ENCODE measurements at places on chromosomes 6 and 20.

- DNase-seq, result no peak
Measured at GRCh38 chr6:52513464-52513863, 63.4 kb downstream of the TRAM2 start.

DNA sequence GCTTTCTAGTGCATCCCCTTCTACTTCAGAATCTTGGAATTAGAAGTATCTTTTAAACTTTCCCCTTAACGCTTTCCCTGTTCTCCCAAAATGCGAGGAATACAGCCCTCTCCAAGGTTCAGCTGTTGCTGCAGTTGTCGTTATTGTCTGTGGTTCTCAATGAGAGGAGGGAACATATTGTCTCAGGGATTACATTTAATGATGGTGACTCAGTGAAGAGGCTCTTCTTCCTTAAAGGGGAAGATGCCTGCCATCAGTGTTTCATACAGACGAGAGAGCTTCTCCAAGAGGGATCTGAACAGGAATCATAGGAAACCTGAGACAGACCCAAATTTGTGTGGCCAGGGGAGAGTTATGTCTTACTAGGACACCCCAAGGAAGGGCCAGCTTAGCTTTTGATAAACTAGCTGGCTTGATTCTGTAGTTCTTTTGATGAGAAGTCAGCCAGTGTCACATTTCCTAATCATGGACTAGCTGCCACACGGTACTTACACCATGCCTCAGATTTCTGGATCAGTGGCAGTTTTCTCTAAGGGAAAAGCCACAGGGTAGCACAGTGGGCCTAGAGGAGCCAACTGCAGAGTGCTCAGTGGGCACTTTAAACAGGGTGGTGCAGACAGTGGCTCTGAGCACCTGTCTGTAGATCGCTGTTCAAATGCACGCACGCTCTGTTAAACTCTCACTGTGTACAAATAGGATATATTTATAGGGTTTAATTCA, 59.7 kb upstream of the TMEM181 start:
- DNase-seq, result no peak

- DNase-seq, result no peak
Measured at GRCh38 chr6:39367700-39368099, 45.2 kb upstream of the KCNK16 start.

GRCh38 chr20:50194422-50194830, 3.8 kb downstream of the CEBPB start:
- no peak for DNase-seq

- DNase-seq, result no peak
Measured at GRCh38 chr6:408599-409102, 17.1 kb downstream of the IRF4 start.

DNA sequence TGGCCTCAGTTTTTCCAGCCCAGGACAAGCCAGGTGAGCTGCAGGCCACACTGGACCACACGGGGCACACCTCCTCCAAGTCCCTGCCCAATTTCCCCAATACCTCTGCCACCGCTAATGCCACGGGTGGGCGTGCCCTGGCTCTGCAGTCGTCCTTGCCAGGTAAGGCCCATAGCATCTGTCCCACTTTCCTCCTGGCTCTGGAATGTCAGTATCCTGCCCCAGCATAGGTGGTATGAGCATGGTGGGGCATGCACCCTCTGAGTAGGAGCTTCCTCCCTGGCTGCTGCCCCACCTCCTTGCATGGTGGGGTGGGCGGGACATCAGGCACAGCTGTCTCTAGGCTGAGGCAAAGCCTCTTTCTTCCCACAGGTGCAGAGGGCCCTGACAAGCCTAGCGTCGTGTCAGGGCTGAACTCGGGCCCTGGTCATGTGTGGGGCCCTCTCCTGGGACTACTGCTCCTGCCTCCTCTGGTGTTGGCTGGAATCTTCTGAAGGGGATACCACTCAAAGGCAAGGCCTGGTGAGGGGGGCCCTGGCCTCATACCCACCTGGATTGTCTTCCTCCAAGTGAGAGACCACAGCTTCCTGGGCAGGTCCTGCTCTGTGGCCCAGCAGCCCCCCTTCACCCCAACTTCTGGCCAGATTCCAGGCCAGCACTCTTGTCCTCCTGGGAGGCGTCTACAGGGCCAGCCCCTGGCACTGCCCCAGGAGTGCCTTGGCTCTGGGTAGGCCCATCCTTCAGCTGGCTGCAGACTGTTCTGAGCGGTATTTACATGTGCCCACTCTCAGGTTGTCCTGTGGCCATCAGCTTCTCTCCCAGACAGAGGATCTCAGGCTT, 9.1 kb downstream of the PI16 start:
- no peak for DNase-seq

DNA sequence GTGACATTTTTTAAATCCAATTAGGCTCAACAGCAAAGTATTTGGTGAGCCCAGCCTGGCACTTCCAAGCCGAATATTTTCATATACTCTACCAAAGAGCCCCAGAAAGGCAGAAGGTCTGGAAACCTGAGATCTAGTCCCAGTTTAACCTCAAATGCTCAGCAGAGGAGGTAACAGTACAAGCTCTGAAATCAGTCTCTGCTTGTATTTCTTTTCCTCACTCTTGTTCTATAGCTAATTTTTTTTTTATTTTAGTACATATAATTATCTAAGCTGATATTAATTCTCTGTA, 9.1 kb downstream of the SOD2 start:
- no peak for DNase-seq

DNA sequence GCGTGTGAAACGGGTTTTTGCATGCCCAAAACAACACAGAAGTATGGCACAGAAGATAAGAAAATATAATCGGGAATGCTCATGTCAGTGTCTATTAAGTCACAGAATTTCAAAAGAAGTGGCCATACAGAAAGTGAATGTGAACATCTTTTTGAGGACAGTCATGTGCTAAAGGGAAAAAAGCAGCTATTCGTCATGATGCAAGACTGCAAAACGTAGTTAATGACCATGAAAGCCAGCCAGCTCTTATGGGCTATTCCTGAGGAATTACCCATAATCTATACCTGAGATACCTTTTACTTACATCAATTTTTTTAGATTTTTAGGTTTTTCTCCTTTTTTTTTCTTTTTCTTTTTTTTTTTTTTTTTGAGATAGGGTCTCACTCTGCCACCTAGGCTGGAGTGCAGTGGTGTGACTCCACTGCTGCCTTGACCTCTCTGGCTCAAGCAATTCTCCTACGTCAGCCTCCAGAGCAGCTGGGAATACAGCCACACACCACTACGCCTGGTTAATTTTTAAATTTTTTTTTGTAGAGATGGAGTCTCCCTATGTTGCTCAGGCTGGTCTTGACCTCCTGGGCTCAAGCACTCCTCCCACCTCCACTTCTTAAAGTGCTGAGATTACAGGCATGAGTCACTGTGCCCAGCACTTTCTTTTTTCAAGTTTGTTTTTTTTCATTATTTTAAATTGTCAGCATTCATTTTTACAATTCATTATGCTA, 18.1 kb upstream of the ZBP1 start:
- DNase-seq, result no peak

GRCh38 chr6:102981490-102982015, 1588.0 kb downstream of the GRIK2 start:
- DNase-seq, result no peak

DNA sequence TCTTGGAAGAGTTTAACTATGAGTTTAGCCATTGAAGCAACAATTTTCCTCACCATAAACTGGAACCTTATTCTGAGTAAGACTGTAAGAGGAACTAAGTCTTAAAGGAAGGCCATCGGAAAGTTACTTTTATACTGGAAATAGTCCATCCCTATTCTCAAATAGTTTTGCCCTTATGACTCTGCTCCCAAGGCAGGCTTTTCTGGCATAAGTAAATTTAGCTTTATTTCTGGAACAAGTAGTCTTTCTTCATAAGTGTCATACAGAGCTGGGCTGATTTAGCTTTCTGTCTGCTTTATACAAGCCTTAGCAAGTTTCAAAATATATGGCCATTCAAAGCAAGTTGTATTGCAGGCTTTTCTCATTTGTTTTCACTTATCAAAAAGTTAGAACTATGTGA, 328.1 kb downstream of the HACE1 start:
- no peak for DNase-seq

DNA sequence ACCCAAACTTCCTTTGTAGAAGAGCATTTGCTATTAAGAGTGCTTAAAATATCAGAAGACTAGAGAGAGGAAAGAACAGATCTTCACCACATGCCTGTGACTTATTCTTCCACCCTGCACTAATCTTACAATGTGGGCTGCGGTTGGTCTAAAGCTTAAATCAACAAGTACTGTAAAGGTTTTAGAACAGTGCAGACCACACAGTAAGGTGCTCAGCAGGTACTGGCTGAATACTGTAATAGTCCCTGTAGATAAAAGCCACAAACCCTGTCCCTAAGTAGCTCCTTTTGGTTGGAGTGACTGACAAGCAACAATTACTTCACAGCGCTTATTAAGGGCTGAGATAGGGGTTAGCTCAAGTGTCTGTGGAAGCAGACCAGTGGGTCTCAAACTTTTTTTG, 972 bp upstream of the PHF3 start:
- DNase-seq, result no peak

DNA sequence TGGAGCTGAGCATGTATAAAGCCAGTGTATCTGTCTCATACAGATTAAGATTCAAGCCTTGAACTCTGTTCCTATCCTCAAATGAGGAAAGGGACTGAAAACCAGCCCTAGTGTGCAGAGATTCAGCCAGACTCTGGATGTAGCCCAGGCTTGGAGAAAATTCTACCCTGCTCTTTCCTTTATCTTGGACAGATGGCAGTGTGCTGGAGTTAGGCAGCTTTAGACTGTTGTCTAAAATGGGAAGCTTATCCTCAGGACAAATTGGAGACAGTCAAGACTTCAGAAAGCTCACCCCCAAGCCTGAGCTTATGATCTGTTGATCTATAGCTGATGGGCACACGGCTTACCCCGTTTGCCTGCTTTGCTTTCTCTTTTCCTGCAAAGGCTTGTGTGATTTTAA, 1057.6 kb downstream of the KIF16B start:
- DNase-seq, result no peak

DNA sequence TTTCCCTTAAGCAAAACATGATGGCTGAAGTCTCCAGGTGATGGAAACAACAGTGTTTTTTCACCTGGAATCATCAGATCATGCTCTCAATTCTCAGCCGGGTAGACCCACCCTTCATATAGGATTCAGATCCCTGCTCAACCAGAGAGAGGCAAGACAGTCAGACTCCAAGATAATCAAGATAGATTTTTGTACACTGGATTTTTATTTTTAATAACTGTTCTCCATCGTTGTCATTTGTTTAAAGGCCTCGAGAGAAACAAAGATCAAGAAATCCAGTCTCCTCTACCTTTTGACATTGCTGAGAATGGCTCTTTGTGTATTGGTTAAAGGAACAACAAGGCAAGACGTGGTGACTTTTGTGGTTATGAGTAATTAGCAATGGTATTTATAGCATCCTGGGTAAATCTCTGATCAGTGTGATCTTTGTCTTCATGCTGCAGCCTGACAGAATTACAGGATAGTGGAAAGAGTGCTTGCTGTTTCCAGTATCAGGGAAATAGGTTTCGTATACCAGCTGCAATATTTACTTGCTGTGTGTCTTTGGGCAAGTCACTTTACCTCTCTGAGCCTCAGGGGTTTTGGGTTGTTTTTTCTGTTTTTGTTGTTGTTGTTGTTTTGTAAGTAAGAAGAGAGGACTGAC, 29.9 kb downstream of the ID4 start:
- DNase-seq, result no peak

DNA sequence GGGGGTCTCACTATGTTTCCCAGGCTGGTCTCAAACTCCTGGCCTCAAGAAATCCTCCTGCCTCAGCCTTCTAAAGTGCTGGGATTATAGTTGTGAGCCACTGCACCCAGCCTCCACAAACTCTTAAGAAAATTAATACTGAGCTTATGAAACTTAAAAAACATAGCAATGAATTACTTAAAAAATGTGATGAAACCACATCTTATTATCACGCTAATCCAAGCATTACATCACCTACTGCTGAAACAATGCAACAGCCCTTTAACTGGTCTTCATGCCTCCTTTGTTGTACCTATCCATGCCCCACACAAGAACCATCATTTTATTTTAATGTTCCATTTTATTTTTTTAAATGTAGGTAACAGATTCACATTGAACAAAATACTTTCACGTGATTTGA, 24.9 kb downstream of the SESN1 start:
- no peak for DNase-seq

- DNase-seq, result no peak
Measured at GRCh38 chr6:90820436-90820835, 233.6 kb upstream of the MAP3K7 start.

- DNase-seq, result no peak
Measured at GRCh38 chr6:40950986-40951698, 87.9 kb downstream of the UNC5CL start.

GRCh38 chr6:39849764-39850163, 57.6 kb downstream of the DAAM2 start:
- no peak for DNase-seq

- DNase-seq, result no peak
Measured at GRCh38 chr20:49310705-49311104, 32.8 kb upstream of the ZNFX1 start.

DNA sequence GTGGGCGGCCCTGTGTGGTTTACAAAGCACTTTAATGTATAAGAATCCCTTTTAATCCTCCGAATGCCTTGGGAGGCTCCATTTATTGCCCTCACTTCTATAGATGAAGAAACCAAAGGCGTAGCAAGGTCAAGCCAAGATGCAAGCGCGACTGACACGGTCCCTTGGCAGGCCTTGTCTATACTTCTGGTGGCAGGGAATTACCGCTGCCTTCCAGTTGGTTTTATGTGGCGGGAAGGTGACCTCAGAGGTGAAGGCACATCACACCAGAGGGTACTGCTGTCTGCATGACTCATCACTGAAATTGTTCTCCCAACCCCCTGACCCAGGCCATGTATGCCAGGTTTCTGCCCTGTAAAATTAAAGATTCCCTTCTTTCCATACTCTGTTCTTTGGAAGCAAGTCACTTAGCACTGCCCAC, 36.1 kb upstream of the NAA20 start:
- no peak for DNase-seq

DNA sequence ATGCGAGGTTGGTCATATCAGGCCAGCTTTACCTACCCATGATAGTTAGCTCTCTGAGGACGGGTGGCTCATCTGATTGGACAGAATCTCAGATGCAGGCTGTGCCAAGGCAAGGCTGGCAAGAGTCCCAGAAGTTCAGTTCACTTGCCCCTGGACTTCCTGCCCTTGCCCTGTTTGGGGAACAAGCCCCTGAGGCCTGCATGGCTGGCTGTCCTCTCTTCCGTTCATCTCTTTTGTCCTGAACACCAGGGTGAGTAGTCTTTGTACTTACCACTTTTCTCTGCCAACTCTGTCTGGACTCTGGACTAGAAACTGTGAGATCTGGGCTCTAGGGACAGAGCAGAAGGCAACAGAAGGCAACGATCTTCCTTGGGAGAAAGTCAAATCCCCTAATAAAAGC, 769.9 kb downstream of the QKI start:
- no peak for DNase-seq

GRCh38 chr20:14896569-14896968, 559.2 kb upstream of the FLRT3 start:
- DNase-seq, result no peak

- DNase-seq, result no peak
Measured at GRCh38 chr6:13012977-13013680, 296.6 kb downstream of the PHACTR1 start.

Measured in stimulated activated CD4-positive, alpha-beta T cell treated with anti-CD3 and anti-CD28 coated beads, Interleukin-4, amount 100 ng/mL, for 24 hours (primary cell).